ENCODE measurements at places on chromosomes 7 and 10. TPM values are rescaled to one million over a fixed set of nuclear protein-coding genes. Genes with fewer than 3 reads are reported as not detected.

DNA sequence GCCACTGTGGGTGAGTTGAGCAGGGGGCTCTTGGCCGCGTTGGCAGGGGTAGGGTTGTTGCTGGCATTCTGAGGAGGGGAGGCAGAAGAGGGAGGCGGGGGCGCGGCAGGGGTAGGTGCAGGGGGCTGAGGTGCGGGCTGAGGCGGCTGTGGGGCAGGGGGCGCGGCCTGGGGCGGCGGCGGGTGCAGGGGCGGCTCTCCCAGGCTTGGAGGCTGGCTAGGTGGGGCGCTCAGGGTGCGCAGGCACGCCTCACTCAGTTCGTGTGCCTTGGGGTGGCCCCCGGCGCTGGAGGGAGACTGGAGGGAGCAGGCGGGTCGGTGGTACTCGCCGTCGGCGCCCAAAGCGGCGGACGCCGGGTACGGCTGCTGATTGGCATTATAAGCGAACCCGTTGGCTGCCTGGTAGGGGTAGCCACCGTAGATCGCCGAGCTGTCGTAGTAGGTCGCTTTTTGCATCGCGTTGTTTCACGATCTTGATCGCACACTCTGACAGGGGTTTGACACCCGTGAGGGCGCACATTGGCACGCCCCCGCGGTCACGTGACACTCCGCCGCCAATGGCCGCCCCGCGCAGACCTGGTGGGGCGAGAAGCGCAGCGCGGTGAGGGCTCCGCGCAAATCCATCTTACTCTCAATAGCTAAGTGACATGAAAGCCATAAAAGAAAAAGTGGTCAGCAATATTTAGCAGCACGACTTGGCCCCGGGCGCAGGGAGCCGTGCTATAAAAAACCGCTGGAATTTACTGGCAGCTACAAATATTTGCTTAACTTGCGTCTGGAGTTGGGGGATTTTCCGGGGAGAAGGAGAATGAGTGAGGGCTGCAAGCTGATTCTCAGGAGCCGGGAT is 7.9 kb upstream of the HOXA2 start:
- DNase-seq, result no peak

FLNC gene
- polyA plus RNA-seq, result 23.6 TPM

DNA sequence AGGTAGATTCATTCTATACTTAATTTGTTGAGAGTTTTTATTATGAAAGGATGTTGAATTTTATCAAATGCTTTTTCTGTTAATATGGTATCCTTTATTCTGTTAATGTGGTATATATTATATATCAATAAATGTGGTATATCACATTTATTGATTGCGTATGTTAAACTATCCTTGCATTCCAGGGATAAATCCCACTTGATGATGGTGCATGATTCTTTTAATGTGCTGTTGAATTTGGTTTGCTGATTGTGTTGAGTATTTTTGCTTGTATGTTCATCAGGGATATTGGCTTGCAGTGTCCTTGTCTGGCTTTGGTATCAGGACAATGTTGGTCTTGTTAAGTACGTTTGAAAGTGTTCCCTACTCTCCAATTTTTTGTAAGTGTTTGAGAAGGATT is 11.9 kb downstream of the LRMDA start:
- DNase-seq, result no peak

GRCh38 chr7:29953726-29954347 is 35.8 kb downstream of the SCRN1 start:
- no peak for DNase-seq

- DNase-seq, result no peak
These were observed 2.8 kb downstream of the PDGFA start for GRCh38 chr7:516606-517456.

ACBD5 gene
- 38.4 TPM for polyA plus RNA-seq

- DNase-seq, result no peak
These were observed 588 bp downstream of the GLI3 start for GRCh38 chr7:42236266-42236975.

- DNase-seq, result no peak
These were observed 16.9 kb upstream of the ANKRD1 start for GRCh38 chr10:90937645-90938258.

GRCh38 chr7:131300572-131301466 is 26.9 kb upstream of the MKLN1 start:
- peak; percentile 25 for DNase-seq

DNA sequence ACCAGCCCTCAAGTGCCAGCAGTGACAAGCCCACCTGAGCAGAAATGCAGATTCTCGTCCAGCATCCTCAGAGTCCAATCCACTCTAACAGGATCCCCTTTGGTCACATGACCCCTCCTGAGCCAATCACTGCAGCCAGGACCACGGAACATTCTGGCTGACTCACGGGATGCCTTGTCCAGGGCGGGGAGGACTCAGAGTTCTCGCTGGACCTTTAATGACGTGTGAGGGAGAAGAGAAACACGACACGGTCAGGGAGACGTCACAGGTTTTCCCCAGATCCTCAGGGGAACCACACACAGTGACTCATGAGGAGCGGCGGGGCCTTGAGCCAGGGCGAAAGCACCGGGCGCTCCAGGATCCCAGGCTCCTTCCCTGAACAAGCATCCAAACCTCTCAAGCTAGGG is 155.7 kb downstream of the PTPRN2 start:
- DNase-seq, result no peak

- DNase-seq, result no peak
These were observed 3.1 kb upstream of the INPP5A start for GRCh38 chr10:132534391-132535064.

FAM237B gene
- polyA plus RNA-seq, result 0.48 TPM

KIF11 gene
- 27.4 TPM for polyA plus RNA-seq

DNA sequence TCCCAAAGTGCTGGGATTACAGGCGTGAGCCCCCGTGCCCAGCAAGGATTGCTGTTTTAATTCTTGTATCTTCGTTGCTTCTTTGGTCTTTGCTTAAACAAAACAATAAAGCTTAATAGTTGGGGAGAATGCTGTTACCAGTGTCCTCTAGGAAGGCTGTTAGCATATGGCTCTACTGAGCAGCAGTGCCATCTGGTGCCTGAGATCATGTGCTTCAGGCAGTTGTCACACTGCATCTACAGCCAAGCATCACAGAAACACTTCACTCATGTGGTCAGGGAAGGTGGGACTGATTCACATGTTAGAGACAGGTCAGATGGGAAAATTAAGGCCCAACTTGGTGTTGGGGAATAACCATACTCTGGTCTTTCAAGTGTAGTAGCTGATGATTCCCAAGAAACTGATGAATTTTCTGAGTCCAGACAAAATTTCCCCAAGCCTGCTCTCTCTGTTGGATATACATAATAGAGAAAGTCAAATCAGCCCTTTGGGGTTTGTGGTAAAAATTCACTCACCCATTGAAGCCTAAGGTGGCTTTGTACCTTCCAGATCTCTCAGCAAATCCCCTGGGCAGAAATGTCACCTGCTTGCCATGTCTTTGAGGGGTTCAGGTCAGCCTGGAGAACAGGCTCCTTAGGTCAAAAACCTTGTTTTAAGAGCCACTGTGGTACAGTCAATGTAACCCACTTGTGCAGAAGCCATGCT is 28.4 kb downstream of the UBE2D4 start:
- no peak for DNase-seq

LDB3 gene
- 1.2 TPM for polyA plus RNA-seq

DNA sequence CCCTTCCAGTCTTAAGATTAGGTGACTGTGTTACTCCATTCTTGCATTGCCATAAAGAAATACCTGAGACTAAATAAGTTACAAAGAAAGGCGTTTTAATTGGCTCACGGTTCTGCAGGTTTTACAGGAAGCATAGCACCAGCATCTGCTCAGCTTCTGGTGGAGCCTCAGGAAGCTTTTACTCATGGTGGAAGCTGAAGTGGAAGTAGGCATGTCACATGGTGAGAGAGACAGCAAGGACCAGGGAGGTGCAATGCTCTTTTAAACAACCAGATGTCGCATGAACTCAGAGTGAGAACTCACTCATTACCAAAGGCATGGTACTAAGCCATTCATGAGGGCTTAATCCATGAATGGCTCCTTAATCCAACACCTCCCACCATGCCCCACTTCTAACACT is 34.0 kb upstream of the TMEM273 start:
- no peak for DNase-seq

DNA sequence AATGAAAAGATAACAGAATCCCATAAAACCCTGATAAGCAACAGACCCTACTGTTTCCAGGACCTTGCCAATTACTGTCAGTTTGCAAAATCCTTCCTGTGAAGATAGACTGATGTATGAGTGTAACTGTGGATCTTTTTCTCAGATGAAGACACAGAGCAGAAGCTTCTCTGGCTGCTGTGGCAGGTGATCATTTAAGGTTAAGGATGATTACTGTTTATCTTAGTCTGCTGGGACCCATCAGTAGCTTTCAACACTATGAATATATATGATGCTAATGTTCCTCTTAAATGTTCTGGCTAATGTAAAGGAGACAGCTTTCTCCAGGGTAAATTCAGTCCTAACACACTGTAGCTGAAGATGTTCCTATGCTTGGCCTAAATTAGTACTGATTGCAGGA is 56.0 kb upstream of the CTTNBP2 start:
- no peak for DNase-seq

- no peak for DNase-seq
These were observed 126.8 kb upstream of the AMPH start for GRCh38 chr7:38757931-38758330.

GRCh38 chr7:121279822-121280221 is 49.0 kb upstream of the WNT16 start:
- DNase-seq, result no peak

- no peak for DNase-seq
These were observed 39.2 kb upstream of the MBL2 start for GRCh38 chr10:52811776-52812175.

- no peak for DNase-seq
These were observed 3.4 kb upstream of the C1GALT1 start for GRCh38 chr7:7178906-7179305.

DNA sequence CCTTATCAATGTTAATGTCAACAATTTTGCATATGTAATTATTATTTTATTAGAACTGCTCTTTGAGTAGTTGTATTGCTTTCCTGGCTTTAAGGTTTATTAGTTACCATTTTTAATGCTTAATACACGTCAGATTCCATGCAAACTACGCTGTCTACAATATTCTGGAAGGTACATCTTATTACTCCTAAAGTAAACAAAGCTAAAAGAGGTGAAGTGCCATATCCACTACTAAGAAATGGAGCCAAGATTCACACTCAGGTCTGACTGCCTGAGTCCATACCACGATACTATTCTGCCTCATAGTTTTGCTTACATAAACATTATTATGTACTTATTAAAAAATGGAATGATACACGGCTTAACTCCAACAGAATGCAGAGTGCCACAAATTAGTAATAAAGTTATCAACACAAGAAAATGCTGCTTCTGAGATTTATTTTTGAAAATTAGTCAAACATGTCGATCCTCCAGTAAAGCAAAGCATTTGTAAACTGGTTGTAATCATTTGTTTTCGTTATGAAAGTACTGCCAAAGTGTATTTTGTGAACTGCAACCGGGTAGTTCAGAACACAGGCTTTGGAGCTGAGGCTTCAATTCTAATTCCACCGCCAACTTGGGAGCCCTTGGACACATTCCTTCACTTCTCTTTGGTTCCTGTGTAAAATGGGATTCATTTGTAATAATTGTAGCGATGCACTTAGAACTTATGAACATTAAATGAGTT is 1.1 kb upstream of the DMTF1 start:
- no peak for DNase-seq

SPDYE8 gene
- 0.83 TPM for polyA plus RNA-seq

MCM10 gene
- polyA plus RNA-seq, result 11.5 TPM

DNA sequence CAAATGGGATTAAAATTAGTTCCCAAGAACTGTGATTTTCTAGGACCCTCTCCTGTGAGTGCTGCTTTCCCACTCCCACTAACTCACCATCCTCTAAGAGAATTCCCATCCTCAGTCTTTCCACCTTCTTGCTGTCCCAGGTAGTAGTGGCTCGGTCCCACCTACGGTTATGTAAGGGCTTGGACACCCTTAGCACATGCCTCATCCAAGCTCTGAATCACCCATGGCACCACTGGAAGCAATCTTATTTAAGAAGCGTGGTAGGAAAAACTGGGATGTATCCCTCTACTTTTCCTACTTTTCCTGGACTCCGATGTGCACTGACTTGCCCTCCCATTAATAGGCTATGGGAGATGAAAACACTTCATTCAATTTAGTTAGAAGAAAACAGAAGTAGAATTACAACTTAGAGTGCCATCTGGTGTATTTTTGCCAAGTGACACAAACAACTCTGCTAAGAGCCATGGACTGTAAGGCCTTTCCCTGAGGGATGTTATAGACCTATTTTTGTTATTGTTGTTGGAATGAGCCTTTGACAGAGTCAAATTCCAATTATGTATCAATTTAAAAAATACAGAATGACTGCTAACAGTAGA is 13.7 kb upstream of the ANKRD22 start:
- no peak for DNase-seq

DNA sequence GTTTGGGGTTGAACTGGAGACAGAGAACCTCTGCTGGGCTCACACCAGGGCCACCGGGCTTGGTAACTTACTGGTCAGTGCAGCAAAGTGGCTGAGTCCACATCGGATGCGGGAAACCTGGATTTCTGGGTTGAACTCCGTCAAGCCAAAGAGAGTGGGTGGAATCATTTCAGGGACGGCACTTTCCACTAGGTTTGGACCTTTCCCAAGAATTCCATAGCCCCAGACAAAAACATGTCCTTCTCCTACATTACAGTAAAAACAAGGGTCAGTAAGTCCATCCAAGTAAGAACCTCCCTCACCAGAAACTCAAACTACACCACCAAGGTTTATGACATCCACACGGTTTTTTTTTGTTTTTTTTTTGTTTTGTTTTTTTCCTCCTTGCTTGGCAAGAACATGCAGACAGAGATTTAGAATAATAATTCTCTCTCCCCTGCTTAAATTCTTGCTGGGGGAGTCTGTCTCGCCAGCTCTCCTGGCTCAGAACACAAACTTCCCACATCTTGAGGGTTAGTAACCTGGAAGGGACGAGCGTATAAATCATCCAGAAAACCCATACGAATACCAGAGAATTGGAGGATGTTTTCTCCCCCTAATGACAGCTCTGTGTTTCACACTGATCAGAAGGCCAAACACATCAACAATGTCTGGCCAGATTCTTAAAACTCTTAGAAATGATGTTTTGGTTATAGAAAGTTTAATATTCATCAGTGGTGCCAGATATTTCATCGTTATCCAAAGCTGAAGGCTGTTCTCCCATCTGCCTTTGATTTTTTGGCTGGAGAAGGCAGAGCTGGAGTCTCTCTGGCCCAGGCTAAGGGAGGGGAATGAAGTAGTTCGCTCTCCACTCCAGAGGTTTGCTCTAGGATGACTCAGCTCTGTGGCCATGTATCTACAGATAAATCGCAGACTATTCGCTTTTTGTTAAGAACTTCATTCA is 17.5 kb downstream of the RCC1L start:
- DNase-seq, result no peak

- DNase-seq, result no peak
These were observed 113.9 kb downstream of the ABLIM1 start for GRCh38 chr10:114544045-114544659.

SRGN gene
- 20.1 TPM for polyA plus RNA-seq

All from renal cortex interstitium (tissue), 15 donors.